Endothelial cell of coronary artery (primary cell): ENCODE measurements at places on chromosomes 13 and 19. TPM values are rescaled to one million over a fixed set of nuclear protein-coding genes. Genes with fewer than 3 reads are reported as not detected.

The RASAL3 gene
- 2.8 and 4.7 TPM in 2 replicates for total RNA-seq

The ZNF296 gene
- total RNA-seq = 0.09 TPM in 2 replicates

The TBXA2R gene
- 0.63 and 1.2 TPM in 2 replicates for total RNA-seq

The SPRED3 gene
- 4.3 and 5.3 TPM in 2 replicates for total RNA-seq

The CRX gene
- total RNA-seq = not detected in 2 replicates

The NLRP4 gene
- not detected in 2 replicates for total RNA-seq

The OCEL1 gene
- total RNA-seq = 1.8 and 3.2 TPM in 2 replicates
